ENCODE measurements at places on chromosomes 11 and 22. TPM values are rescaled to one million over a fixed set of nuclear protein-coding genes. Genes with fewer than 3 reads are reported as not detected.

Gene CRYBA4
- total RNA-seq: not detected

Gene HTR3B
- not detected for total RNA-seq

Gene F2
- not detected for total RNA-seq

Gene MLC1
- total RNA-seq: 0.16 TPM

Gene TMPRSS4
- total RNA-seq: not detected

Gene MIOX
- not detected for total RNA-seq

Gene FAT3
- total RNA-seq: not detected

Gene PHF21B
- not detected for total RNA-seq

Gene ZNF214
- total RNA-seq: not detected

Gene CACNA1I
- 29.2 TPM for total RNA-seq

Gene OR6A2
- not detected for total RNA-seq
